Stimulated activated CD4-positive, alpha-beta T cell treated with anti-CD3 and anti-CD28 coated beads, TNF-alpha, amount 100 ng/mL, for 1 hour (primary cell): ENCODE measurements at places on chromosomes 16 and 17.

DNA sequence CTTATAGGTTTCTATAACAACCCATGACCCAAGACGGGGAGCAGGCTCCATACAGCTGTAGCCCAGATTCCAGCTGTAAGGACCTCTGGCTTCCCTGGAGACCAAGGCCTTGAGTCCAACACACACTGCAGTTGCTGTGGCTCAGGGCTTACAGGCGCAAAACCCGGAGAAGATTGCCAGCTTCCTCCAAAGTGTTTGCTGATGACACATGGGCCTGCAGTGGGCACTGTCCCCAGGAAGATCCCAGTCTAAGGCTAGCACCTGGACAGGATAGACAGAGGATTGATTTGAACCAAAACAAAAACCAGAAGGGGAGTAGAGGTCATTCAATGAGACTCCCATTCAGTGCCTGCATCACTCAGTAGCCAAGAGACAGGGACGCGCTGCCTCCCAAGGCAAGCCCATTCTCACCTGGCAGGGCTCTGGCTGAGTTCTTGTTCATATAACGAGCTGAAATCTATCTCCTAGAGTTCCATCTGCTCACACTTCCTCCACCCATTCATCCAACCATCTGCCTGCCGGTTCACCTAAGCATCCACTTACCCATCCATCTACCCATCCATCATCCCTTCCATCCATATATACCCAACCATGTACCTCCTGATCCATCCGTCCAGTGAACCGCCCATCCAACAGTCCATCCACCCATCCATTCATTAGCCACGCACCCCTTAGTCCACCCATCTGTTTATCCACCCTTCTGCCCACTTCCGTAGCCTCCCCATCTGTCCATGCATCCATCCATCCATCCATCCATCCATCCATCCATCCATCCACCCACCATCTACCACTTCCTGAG lies 10.2 kb downstream of the RAB11FIP4 start:
- no peak for DNase-seq

DNA sequence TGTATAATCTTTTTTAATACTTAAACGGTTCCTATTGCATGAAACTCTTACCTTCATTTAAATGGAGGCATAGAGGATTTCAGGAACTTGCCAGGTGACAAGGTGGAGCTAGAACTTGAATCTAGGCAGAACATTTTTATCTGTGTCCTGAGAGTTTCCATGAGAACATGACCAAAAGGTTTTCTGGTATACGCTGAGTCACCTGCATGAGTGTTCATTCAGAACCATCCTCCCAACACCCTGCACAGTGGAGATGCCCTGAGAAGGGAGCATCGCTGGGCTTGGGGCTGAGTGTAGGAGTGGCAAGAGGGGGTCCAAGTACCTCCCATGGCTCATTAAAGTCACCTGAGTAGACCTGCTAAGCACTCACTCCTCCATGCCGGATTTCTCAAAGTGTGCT lies 169.7 kb upstream of the CACNG5 start:
- DNase-seq: no peak

DNA sequence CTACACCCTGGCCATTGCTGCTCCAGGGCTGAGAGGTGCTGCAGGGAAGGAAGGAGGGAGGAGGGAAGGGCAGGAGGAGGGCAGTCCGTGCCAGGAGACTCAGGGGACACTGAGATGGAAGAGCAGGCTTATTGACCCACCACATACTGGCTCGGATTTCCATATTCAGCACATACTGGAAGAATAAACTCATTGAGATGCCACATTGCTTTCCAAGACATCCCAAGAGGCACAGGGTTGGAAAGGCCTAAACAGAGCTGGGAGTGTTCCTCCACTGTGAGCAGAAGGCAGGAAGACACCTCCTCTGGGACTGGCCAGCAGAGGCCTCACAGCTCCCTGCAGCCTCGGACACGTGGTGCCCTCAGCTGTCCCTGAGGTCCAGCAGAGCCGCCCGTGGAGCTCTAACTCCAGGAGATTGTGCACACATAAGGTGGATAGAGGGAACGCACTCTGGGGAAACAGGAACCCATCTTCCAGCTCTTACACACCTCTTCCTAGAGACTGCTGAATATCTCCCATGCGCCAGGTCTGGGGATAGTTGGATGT lies 17.4 kb downstream of the CCDC182 start:
- no peak for DNase-seq

DNA sequence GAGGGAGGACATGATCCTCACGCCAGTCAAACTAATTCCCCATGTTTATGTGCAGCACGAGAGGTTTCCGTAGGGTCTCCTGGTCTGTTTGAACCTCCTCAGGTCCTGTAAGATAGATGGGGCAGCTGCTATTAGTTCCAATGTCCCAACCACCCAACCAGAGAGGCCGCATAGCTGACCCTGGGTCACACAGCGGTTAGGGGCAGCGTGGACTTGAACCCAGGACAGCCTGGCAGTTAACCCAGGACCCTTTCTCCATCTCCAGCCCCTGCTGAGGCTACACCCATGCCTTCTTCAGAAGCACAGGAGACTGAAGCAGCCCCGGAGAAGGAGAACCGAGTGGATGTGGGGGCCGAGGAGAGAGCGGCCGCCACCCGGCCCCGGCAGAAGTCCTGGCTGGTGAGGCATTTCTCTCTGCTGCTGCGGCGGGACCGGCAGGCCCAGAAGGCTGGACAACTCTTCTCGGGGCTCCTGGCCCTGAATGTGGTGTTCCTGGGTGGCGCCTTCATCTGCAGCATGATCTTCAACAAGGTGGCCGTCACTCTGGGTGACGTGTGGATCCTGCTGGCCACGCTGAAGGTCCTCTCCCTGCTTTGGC lies 5.5 kb downstream of the OTOP3 start:
- no peak for DNase-seq

- peak; percentile 41 for DNase-seq
These were observed 56.6 kb upstream of the GSE1 start for GRCh38 chr16:85556456-85557082.

GRCh38 chr17:19273731-19274130 lies 36.6 kb downstream of the EPN2 start:
- no peak for DNase-seq

DNA sequence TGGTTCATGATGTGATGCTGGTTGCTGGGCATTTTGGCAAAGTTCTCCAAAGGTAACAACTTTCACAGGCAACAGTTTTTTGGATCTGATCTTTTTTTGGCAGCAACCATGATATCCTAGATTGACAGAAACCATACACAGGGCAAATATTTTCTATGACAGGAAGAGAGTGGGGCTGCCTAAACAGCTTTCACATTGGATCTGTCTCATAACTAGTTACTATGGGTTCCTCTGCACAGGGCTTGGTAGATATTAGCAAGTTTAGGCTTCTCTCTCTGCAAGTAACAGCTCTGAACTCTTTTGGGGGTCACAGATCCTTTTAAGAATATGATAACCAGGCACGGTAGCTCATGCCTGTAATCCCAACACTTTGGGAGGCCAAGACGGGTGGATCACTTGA lies 28.6 kb downstream of the COG4 start:
- DNase-seq: no peak

GRCh38 chr16:48432136-48432535 lies 46.9 kb upstream of the SIAH1 start:
- no peak for DNase-seq
